Dermis blood vessel endothelial cell (primary cell): ENCODE measurements at places on chromosomes 7 and 10. TPM values are rescaled to one million over a fixed set of nuclear protein-coding genes. Genes with fewer than 3 reads are reported as not detected.

- DNase-seq: peak; percentile 87
Observed at GRCh38 chr7:7177044-7177517, 5.3 kb upstream of the C1GALT1 start.

DNA sequence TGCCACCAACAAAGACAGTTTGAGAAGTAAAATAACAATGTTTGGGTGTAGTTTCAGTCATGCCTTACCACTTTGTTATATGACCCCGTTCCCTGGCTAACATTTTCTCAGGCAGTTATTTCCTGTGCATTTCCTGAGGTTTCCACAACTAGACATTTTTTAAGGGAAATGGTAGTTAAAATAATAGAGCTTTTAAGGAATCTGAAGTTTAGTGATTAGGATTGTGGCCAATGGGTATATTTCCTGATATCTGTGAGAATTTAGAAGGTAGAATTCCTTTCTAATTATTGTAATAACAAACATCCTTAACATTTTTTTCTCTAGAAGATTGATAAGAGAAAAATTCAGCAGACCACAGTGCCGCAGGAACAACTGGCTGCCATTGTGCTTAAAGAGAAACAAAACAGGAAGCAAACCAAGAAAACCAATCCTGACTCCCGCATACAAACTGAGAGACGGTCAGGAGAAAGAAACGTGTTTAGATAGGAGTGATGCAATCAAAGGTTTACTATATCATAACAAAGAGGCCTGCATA is 193.6 kb downstream of the MBL2 start:
- peak; percentile 92 for DNase-seq

DNA sequence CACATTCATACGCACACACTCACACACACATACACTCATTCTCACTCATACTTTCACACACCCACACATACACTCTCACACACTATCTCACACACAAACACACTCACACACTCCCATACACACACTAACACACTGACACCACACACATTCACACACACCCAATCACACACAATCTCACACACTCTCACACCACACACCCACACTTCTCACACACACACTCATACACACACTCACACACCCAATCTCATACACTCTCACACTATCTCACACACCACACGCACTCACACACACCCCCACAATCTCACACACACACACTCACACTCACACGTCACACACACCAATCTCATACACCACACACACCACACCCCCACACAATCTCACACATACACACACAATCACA is 71.0 kb downstream of the GLRX3 start:
- no peak for DNase-seq

- DNase-seq: peak; percentile 62
Observed at GRCh38 chr10:31083765-31084184, 52.1 kb upstream of the ZNF438 start.

DNA sequence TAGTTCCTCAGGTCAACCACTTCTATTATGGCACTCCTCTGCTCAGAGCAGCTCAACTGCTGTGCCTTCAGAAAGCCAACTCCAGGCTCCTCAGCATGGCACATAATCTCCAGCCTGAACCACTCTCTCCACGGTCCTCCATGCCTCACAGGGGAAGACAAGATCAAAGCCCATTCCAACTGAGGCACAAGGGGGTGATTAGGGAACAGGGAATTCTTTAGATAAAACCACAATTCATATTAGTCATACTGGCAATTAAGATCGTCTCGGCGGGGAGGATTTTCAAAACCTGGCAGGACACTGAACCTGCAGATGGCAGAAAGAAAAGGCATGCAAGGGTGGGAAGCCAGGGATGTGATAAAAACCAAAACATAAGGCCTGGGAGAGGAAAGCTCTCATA is 361.6 kb downstream of the FGFR2 start:
- no peak for DNase-seq

CTAGE15 gene
- total RNA-seq: not detected in 2 replicates

CFAP70 gene
- total RNA-seq: 0.19 and 0.34 TPM in 2 replicates

DNA sequence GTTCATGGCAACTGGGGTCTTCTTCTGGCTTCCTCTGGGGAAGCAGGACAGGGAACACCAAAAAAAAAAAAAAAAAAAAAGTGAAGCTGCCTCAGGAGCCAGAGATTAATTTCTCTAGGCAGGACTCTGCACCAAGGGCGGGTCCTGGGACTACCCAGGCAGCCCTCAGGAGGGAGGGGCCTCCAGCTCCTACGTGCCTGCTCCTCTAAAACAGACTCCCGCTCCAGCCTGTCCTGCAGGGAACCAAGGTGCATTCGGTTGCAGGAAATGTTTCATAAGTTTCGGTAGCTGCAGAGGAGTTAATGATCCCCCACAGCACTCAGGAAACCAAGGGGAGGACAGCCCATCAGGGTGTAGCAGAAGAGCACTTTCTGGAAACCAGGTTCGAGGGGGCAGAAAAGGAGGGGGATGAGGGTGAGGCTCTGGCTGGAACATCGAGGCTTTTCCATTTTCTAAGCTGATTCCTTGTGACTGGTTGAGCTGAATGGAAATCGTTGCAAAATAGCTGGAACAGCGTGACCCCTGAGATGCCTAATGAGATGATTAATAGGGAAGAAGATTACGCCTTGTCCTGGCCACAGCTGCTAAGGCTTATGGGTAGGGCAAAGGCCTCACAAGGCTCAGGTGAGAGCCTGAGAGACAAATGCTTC is 84.2 kb downstream of the STRA8 start:
- DNase-seq: no peak
